ENCODE measurements at places on chromosomes 7 and 10.

GRCh38 chr7:1843921-1844335 lies 173.9 kb downstream of the ELFN1 start:
- no peak for DNase-seq

- DNase-seq, result no peak
These were observed 154.5 kb downstream of the PLXDC2 start for GRCh38 chr10:19970717-19971116.

DNA sequence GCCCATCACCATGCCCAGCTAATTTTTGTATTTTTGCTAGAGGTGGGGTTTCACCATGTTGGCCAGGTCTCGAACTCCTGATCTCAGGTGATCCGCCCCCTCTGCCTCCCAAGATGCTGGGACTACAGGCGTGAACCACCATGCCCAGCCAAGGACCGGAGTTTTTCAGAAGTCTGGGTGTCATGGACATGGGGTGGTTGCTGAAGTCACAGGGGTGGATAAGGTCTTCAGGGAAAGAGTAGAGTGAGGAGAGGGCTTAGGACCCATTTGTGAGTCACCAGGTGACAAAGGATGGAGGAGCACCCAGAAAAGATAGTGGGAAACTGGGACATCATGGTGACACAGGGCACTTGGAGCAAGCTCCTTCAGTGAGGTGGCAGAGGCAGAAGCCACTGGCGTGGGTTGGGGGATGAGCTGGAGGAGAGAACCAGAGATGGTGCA lies 2.8 kb upstream of the GPRIN2 start:
- DNase-seq, result no peak

- DNase-seq, result no peak
These were observed 33.6 kb downstream of the MEOX2 start for GRCh38 chr7:15652776-15653290.

DNA sequence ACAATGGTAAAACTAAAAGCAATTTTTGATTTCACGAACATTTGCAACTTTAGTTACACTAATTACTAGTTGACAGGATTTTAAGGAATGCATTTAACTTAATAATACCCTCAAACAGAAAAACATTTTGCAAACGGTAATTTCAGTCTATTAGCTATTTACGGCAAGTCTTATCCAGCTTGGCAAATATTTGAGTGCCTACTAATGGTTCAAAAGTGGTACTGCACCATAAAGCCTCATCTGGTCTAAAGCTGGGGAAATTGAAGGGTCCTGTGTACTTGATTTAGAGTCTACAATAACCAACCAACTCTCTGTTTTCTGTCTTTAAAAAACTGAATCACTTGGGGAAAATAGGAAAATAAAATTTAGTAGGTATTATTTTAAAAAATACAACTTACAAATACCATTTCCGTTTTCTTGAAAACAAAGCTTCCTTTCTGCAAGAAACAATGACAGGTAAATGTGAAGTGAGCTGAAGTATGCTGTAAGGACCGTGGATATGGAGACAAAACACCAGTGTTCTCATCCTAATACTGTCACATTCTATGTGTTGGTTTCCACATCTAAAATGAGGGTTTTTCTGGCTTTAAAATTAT lies 142.3 kb downstream of the VPS50 start:
- DNase-seq, result no peak

DNA sequence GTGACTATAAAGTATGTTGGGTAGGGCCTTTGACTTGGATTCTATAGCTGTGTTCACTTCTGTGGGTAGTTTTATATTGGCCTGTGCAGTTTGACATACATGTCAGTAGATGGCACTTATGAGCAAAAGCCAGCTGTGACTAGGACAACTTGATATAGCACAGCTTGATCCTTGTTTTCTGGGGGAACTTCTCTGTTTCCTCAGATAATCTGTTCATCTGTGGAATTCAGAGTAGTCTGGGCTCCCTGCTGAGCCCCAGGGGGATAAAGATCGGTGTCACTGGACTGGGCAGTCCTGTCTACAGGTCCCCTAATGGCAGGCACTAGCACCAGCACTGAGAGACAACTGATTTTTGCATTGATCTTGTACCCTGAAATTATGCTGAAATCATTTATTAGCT lies 25.4 kb downstream of the CYP2C9 start:
- DNase-seq, result no peak

DNA sequence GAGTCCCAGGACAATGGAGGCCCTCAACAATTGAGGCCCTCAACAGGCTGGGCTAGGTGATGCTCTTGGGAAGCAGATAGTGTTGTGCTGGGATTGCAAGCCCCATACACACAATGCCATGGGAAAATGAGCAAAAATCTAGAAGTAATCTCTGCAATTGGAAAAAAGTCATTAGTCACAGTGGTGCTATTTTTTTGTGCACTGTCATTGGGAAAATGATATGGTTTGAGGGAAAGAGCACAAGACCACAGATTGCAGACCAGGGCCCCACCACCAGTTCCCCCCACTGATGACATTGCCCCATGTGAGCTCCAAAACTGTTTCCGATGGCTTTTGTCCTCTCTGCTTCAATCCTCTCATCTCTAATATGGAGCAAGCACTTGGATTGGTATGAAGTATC lies 1.9 kb downstream of the KCTD7 start:
- DNase-seq, result no peak

- DNase-seq, result no peak
These were observed 114.3 kb downstream of the TBXAS1 start for GRCh38 chr7:139943401-139943800.

Measured in activated naive CD4-positive, alpha-beta T cell treated with anti-CD3 and anti-CD28 coated beads, Interleukin-2, amount 50 U/mL, for 16 hours (primary cell).